ENCODE measurements at places on chromosomes 5 and 9. TPM values are rescaled to one million over a fixed set of nuclear protein-coding genes. Genes with fewer than 3 reads are reported as not detected.

Gene SERF1A
- total RNA-seq = 2.1 TPM

Gene SLC4A9
- 0.21 TPM for total RNA-seq

Gene DAB2IP
- total RNA-seq = 21.7 TPM

Gene LVRN
- total RNA-seq = not detected

Gene F2RL2
- not detected for total RNA-seq

Gene INSL4
- not detected for total RNA-seq

Gene PCDHA12
- 0.48 TPM for total RNA-seq

Gene MARCHF11
- not detected for total RNA-seq

Gene TPPP
- 0.48 TPM for total RNA-seq

Gene ARHGEF37
- 24.5 TPM for total RNA-seq

Gene PRR16
- 0.48 TPM for total RNA-seq

Gene HAVCR1
- not detected for total RNA-seq

Gene NDOR1
- 6.2 TPM for total RNA-seq

Gene SAXO1
- total RNA-seq = not detected

Gene CDX1
- under 0.01 TPM for total RNA-seq

Gene OR13C4
- total RNA-seq = not detected

Gene LHX2
- total RNA-seq = not detected

Gene RLN1
- total RNA-seq = not detected

Gene EFCAB9
- not detected for total RNA-seq

Gene IL33
- total RNA-seq = 3.6 TPM

Gene DDX31
- 13.7 TPM for total RNA-seq

Gene IL12B
- total RNA-seq = not detected

Gene SH3GL2
- 0.48 TPM for total RNA-seq

Gene GAPT
- not detected for total RNA-seq

Gene SLCO6A1
- not detected for total RNA-seq

Gene SEMA6A
- total RNA-seq = 7.2 TPM

Gene BASP1
- 116 TPM for total RNA-seq

Gene TNFSF15
- 0.21 TPM for total RNA-seq

Gene TCF7
- total RNA-seq = 0.24 TPM

Gene PTPRD
- 3.1 TPM for total RNA-seq

Gene ANXA2R
- total RNA-seq = 0.48 TPM

Gene RORB
- 0.21 TPM for total RNA-seq

Gene GPR150
- 0.24 TPM for total RNA-seq
